GM13976 (cell line): ENCODE measurements at places on chromosomes 7 and 10.

DNA sequence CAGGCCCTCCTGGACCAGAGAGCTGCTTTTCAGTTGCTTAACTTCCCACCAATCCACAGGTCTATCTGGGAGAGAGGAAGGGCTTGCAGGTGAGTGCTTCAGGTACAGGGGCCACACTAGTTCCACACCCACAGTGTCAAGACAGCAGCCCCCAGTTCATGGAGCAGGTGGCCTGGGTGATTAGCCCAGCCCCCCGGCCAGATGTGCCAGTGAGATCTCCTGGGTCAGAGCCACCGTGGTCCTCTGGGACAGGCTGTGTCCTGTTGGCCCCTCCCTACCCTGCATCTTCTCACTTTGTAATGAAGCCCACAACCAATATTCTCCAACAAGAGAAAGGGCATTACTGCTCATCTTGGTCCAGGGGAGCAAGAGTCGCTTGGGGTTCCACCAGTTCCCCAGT is 30.6 kb downstream of the DRGX start:
- no peak for DNase-seq

- no peak for DNase-seq
These were observed 595.9 kb upstream of the AUTS2 start for GRCh38 chr7:69002416-69002815.

DNA sequence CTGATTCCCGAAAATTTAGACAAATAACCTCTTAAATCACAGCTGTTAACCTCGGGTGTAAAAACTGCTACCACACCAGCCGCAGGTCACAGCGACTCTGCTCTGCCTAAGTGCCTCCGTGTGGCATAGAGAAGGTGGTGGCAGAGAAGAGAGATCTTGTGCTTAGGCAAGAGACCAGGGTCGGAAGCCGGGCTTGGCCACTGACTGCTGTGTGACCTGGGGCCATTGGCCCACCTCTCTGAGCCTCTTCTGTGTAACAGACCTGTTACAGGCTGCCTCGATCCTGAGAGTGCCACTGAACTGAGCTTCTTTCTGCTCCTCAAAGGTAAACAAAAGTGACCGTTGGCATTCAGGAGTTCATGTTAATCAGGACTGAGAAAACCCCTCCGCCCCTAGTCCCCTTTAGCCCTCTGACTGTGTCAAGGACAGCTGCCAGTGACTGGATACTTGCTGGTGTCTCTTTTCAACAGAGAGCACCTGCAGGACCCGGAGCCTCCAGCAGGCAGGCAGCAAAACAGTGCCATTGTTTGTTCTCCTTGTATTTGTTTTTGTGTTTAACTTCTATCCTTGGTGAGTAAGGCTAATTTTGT is 36.5 kb downstream of the ZMIZ1 start:
- DNase-seq = no peak

DNA sequence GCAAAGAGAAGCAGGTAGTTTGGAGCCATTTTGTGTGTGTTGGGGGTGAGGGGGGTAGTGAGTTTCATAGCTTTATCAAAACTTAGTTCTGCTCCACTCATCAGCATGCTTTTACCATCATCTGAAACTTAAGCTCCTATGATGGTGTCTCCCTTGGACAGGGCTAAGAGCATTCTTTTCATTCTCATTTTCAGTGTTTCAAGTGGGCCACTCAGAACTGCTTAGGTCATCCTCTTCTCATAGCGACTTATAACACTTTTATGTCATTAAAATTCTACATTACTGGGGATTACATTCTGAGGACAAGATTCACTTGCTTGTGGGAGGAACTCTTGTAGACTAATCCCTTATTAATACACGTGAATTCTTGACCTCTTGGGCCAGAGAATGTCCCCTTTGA is 649.4 kb downstream of the SUGCT start:
- DNase-seq = no peak

DNA sequence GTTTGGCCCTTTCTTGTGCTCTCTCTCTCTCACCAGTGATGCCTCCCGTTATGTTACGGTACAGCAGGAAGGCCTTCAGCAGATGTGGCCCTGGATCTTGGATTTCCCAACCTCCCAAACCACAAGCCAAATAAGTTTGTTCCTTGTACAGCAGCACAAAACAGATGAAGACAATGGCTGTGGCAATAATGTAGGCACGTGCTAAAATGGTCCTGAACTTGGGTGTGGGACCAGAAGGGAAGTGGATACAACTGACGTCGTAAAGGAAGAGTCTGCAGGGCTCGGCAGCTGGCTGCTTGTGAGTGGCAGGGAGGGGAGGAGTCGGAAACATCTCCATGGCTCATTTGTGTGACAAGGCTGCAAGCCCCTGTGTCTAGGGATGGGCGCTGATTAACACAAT is 26.8 kb downstream of the PROSER2 start:
- no peak for DNase-seq

DNA sequence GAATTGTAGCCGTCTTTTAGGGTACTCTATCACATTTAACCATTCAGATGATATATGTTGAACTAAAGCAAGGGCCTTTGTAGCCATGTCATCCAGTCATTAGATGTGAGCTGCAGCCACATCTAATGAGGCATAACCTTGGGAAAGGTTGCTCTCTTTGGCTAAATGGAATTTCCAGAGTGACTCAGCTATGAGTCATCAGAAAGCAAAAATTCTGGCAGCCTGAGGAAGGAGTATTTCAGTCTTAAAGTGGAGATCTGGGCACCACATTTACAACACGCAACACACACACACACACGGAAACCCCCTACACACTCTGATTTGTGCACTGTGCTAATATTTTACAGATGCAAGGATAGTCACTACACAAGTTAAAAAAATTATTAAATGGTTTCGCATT is 176.9 kb upstream of the ZWINT start:
- DNase-seq = no peak

GRCh38 chr7:47576031-47576865 is 5.7 kb downstream of the TNS3 start:
- no peak for DNase-seq

GRCh38 chr10:12287772-12288171 is 61.6 kb upstream of the CAMK1D start:
- DNase-seq = no peak

DNA sequence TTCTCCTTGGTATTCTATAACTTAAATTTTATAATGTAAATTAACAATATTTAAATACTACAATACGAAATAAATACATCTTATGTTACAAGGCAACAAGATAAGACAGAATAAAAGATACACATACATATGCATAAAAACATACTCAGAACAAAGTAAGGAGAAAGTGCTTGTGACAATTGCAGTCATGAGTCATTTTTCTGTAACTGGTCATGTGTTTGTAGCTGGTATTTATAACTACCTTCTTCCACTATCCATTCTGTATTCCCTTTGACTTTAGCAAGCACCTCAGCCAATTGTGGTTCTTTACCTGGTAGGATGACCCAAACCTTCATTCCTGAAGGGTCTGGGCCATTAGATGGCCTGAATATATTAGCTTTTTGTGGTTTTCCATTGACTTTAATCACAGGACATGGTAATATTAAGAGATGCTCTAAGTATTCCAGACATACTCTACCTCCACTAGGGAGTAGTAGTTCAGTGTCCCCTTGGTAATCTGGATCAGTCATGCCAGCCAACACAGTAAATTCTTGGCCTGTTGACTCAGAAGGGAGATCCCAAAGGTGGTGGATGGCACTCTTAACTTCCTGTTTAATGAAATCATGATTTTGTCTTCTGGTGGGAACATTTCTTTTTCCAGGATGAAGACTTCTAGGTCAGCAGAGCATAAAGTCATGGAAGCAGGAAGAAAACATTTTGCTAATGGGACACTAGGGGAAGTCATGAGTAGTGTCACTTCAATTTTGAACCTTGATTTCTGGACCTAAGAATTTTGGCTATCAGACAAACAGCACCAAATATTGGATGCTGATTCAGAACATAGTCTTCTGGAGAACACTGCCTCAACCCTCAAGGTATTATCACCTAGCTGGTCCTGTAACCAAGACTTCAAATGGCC is 733.7 kb upstream of the IGFBP3 start:
- no peak for DNase-seq

DNA sequence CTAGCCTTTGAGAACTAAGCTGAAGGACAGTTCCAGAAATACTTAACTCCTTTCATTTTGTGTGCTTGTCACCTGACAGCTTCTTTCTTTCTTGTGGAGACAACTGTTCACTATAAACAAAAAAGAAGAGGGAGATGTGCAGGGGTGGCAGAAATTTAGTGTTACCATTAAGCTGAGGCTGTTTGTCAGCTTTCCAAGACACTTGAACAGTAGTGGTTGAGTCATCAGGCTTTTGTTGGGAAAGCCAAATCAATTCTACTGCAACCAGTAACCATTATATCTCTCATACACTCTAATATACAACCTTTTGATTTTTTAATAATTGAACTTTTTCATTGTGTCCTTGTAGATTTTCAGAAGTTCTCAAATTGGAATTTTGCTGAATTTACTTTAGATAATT is 75.3 kb downstream of the POLL start:
- no peak for DNase-seq

- DNase-seq = no peak
These were observed 30.8 kb upstream of the HECW1 start for GRCh38 chr7:43081603-43082002.

DNA sequence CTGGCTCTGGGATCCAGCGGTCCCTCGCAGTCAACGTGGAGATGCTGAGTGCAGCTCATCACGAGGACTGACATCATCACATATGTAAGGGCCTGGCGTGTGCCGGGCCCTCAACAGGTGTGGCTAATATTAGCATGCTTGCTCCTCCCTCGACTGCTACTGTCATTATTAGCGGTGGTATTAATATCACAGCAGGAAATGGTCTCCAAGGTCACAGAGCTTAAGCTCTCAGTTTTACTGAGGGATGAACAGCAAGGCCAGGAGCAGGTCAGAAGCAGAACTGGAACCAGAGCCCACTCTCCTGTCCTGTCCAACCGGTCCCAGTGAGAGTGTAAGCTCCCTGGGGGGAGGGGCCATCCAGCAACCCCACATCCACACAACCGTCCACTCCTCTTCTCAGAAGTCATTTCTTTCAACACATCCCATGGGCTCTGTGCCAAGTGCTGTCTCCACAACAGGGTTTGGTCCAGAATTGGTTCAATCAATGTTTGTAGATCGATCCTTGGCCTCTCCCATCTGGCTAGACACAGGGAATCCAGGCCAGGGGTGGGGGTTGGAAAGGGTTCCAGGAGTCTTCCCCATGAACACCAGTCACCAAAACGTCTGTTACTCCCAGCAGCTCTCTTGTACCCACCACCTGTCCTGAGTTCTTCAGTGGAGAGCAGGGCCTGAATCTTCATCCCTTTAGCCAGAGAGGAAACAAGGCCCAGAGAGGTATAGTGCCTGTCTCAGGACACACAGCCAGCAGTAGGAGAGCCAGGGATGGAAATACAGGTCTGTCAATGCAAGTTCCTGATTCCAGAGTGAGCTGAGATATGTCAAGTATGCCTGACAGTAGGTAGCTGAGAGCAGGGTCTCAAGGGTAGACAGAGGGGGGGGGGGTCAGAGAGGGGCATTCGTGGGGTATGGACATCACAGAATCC is 45.3 kb upstream of the ZMIZ1 start:
- peak; percentile 57 for DNase-seq

DNA sequence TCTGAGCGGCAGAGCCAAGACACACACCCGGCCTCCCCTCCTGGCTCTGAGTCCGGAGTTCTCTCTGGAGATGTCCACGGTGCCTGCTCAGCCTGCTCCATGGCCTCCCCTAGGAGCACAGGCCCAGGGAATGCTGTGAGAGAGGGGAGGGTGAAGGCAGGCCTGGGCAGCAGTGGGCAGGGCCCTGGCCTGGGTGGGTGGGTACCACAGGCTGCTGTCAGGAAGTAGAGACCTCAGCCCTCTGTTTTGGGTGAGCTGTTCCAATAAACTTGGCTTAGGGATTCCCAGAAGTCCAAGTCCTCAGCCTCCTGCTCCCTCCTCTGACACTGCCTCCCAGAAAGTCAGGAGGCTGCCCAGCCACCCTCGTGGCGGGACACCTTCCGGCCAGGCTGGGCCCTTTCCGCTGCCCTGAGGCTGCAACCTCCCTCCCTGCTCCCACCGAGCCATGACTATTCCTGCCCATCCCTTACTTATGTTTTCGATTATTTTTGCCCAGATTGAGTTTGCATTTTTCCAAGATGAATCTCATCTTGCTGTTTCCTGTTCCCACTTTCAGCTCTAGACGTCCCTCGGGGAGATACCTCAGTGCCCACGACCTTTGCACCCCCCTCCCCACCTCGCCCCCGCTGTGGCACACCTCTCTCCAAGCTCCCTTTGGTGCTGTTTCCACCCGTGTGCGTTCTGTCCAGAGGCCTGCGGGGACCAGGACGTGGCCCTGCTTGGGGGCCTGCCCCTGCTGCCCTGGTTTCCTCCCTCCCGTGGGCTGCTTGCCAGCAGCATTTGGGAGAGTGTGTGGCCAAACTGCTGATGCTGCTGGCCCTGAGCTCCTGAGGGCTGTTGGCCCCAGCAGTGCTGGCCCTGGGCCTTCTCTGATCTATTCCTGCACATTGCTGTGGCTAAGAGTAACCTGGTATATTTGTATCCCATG is 5.8 kb upstream of the POLM start:
- DNase-seq = no peak

GRCh38 chr7:84916161-84916560 is 270.7 kb downstream of the SEMA3D start:
- DNase-seq = no peak

DNA sequence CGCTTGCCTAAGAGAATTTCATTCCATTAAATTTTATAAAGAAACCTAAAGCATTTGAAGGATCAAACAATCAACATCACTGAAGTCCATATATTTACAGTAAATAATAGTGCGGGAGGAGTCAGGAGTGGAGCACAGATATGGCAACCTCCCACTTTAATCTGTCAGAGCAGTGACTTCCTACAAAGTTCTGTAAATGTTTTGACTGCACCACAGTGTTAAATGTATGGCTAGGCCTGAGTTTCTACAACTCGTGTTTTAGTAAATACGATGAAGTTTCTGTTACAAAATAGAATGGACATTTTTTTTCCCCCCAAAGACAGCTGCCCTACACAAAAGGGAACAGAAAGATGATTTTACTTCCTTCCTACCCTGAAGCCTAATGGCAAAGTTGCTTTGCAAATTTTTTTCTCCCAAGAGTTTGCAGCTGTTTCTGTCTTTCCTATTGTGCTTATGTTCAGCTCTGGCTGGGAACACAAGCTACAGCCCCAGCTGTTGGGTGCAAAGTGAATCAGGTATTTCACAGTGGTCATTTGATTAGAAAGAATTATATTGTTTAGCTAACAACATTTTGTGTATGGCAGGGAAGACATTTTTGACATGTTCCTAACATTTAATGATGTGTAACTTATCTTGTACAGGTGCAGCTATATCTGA is 62.1 kb downstream of the MET start:
- DNase-seq = no peak
